Cardiac muscle cell (in vitro differentiated cells and primary cell): ENCODE measurements at places on chromosomes 3 and 15. TPM values are rescaled to one million over a fixed set of nuclear protein-coding genes. Genes with fewer than 3 reads are reported as not detected.

Gene ISL2
- not detected in 2 replicates for total RNA-seq

Gene ADAMTSL3
- 0.88 and 2.0 TPM in 2 replicates for total RNA-seq

DNA sequence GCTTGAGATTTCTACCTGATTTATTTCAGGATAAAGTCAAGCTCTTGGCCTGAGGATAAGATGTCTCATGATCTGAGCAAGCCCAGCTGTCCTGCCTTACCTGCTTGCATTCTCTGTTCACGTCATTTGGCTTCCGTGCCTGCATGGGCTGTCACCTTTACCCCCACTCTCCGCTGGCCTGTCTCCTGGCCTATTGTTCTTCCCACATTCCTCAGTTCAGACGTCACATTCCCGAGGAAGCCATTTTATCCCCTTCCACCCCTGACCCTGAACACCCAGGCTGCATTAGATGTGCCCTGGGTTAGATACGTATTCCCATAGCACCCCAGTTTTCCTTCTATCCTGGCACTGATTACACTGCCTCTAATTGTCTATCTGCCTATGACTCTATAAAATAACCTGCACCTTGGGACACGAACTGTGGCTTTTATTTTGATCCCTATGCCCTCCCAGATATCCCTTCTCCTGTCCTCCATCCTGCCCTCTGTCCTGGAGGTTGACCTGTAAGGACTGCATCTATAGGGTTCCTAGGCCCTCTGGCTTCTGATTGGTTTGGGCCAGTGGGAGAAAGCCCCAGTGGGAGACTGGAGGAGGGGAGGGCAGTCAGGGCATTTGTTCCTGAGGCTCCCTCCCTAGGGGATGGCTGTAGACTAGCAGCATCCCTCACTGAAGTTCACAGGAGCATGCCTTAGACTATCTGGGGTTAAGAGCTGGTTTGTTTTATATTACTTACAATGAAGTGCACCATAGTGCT is 19.2 kb upstream of the UBE2Q2 start:
- DNase-seq: no peak

DNA sequence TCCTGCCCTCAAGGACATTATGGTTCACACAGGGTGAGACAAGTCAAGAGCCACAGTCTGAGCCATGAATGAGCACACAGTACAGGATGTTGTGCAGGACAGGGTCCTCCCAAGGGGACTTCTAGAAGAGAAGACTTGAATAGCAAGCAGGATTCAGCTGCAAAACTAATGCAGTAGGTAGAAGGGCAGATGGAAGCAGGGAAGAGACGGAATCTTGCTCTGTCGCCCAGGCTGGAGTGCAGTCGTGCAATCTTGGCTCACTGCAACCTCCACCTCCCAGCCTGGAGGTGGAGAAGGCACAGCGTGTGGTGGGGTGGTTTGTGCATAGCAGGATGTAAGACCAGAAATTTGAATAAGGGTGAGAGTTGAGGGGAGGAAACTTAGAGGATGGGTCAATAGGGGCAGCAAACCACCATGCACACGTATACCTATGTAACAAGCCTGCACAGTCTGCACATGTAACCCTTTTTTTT is 8.0 kb downstream of the BCL2L10 start:
- no peak for DNase-seq

GRCh38 chr15:47872208-47872607 is 154.9 kb downstream of the SEMA6D start:
- no peak for DNase-seq

DNA sequence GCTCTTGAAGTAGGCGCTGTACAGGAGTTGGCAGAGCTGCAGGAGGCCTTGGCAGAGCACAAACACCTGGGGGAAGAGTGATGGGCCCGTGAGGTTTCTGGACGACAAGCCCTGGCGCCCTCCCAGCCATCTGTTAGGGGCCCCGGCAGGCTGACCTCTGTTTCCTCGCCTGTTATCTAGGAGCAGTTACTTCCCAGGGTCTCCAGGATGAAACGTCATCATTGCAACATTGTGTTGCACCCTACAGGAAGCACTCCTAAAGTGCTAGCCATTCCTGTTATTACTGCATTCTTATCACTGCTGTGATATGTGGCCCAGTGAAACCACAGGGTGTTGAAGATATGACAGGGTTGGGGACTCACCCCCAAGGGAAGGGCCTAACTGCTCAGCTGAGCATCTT is 50.2 kb downstream of the SLCO2A1 start:
- no peak for DNase-seq

- peak; percentile 9 for DNase-seq
Observed at GRCh38 chr3:186361762-186362536, at the start of gene DGKG. Gene DGKG (minus strand): TSS chr3:186362234. CDS start chr3:186320459, 41,775 bp downstream.
